ENCODE measurements at places on chromosomes 11 and 22.

DNA sequence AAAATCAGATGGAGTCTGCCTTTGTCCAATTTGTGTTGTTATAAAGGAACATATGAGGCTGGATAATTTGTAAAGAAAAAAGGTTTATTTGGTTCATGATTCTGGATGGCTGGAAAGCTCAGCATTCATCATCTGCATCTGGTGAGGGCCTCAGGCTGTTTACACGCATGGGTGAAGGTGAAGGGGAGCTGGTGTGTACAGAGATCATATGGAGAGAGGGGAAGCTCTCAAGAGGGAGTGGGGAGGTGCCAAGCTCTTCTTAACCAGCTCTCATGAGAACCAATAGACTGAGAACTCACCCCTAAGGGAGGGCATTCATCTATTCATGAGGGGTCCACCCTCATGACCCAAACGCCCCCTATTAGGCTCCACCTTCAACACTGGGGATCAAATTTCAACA, 40.0 kb downstream of the NEU3 start:
- DNase-seq, result no peak

- DNase-seq, result no peak
Measured at GRCh38 chr11:70129051-70129592, 51.0 kb downstream of the ANO1 start.

GRCh38 chr22:45512363-45512762, 9.7 kb downstream of the FBLN1 start:
- DNase-seq, result no peak

GRCh38 chr11:16893456-16894066, 120.7 kb downstream of the PLEKHA7 start:
- DNase-seq, result no peak
